ENCODE measurements at places on chromosomes 5 and 9.
A peak's percentile ranks its signal among the peaks of the same experiment; 100 is the strongest.

GRCh38 chr5:111469293-111469896 lies 42.9 kb downstream of the STARD4 start:
- DNase-seq, result no peak

DNA sequence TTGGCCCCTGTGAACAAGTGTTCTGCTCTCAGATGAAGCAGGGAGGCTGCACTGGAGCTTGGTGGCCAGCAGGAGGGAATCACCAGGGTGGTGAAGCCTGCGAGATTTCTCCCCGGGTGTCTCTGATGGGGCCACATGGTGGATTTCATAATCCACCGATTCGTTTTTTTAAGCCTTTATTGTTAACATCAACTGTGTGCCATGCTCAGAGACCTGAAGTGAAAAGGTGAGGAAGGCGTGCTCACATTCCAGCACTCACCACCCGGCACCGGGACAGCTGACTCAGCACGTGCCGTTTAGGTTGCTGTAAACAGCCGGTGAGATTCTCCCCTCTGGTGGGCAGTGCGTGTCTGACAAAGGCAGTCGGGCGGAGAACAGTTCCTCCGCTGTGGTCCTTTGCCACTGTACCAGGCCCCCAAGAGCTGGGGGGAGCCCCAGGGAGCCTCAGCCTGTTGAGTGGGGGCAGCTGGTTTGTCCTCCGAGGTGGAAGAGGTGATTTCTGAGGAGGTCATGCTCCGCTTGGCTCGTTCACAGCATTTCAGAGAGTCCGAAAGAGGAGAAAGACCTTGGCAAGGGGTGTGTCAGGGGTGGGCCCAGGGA lies 12.7 kb upstream of the AHRR start:
- DNase-seq, result no peak

DNA sequence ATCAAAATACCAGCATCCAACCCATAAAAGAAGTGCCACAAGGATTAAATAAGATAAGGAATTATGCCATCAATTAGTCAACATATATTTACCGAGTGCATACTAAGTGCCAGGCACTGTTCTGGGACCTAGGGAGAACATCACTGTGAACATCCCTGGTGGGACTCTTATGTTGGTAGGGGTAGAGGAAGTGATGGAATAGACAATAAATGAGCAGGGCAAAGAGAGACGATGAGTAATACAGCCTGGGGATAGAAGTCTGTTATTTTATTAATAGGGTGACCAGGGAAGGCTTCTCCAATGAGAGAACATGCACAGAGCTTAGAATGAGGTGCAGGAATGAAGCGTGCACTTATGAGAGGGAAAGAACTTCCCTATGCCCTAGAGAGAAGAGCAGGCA lies 47.4 kb upstream of the VLDLR start:
- no peak for DNase-seq

- no peak for DNase-seq
Measured at GRCh38 chr9:135849181-135849580, 58.2 kb downstream of the CAMSAP1 start.

DNA sequence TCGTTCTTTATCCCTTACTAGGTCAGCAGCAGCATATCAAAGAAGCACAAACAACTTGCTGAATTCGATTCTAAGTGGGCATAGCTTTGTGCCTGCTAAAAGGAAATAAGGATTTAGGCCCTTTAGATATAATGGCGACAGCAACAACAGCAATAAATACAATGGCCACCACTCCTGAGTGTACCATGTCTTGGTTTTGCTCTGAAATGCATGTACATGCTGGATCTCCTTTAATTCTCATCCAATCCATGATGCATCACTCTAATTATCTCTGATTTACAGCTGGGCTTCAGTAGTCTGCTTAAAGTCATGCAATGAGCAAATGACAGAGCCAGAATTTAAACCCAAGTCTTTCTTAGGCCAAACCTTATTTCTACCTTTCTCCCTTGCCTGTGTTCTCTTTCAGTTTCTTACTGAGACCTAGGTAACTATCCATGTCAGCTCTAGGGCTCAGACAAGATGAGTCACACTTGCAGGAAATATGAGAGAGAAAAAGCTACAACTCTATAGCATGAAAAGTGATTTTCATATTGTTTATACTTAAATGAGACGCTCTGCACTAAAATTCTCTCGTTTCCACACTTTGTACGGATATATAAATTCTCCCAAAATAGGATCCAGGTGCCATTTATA lies 111.8 kb downstream of the HMHB1 start:
- no peak for DNase-seq

GRCh38 chr9:113360242-113360842 lies 11.0 kb downstream of the BSPRY start:
- no peak for DNase-seq

DNA sequence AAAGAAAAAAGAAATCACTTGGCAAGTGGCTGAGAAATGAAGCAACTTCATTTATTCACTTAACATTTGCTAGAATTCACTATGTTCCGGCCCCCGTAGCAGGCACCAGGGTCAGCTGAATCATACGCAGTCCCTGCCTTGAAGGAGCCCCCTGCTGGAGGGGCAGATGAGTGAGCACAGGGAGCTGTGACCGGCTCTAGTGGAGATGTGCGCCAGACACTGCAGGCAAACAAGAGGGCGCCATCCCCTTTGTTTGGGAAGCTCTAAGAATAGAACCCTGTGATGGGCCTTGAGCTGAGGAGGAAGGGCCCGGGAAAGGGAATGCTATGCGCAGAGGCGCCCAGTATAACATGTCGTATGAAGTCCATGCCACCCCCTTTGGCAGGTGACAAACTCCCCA lies 20.2 kb upstream of the RPL26L1 start:
- no peak for DNase-seq

- no peak for DNase-seq
Measured at GRCh38 chr5:13910201-13910600, 34.3 kb downstream of the DNAH5 start.

DNA sequence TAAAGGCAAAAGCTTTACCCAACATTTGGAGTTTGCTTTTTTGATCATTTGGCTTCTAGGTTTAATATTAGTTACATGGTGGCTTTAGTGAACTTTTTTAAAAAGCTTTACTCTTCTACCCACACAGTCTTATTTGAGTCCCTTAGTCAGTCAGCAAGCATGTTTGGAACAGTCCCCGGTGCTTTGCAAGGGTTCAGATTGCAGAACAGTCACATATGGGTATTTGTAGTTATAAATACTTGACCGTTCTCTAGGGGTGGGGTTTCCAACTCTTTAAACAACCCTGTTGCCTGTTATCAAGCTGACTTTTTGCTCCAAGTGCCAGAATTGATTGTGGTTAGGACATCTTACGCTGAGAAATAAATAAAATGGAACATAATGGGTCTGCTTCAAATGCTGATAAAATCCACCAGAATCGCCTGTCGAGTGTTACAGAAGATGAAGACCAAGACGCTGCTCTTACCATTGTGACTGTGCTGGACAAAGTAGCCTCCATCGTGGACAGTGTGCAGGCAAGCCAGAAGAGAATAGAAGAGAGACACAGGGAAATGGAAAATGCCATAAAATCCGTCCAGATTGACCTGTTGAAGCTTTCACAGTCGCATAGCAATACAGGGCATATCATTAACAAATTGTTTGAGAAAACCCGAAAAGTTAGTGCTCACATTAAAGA lies at the start of gene CAVIN4:
TSS of gene CAVIN4 (plus strand) at position 304 of the 673 bp plus-strand sequence. CDS start at position 369, 65 bp downstream.
- no peak for DNase-seq

GRCh38 chr5:122533825-122534224 lies 221.8 kb downstream of the SNCAIP start:
- no peak for DNase-seq

GRCh38 chr5:128262911-128263310 lies 179.3 kb downstream of the SLC12A2 start:
- DNase-seq, result no peak

GRCh38 chr5:147175516-147176097 lies 59.2 kb upstream of the STK32A start:
- no peak for DNase-seq

DNA sequence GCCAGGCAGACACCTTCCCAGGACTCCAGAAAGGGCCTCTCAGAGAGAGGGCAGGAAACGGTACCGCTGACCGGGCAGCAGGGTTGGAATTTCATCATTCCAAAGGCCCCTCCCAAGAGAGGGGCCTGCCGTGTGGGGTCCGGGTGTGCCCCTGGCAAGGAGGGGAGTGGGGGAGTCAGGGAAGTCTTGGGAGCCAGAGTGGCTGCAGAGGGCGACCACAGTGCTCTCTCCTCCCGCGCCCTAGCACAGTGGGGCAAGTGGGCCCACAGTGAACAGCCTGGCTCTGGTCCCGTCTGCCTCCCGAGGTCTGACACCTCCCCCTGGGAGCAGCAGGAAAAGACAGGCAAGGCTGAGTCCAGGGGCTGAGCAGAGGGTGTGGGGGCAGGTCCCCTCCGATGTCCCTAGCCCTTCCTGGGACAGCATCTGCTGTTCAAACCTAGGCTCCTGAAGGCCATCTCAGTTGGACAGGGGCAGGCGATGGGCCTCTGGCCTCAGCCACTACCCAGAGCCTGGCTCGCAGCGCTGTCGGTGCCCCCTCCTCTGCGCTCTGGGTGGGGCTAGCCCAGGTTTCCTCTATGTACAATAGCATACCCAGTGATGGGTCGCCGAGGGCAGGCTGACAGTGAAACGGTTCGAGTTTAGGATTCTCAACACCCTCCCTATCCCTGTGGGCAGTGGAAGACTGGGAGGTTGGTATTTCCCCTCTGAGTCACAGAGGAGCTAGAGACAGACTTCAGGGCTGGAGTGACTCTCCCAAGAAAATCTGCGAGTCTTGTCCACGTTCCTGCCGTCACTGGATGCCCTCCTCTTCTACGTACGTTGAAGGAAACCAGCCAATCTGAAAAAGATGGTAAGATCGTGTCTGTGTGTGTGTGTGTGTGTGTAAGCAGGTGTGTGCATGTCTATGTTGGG lies 25.4 kb upstream of the SARDH start:
- peak; percentile 6 for DNase-seq

DNA sequence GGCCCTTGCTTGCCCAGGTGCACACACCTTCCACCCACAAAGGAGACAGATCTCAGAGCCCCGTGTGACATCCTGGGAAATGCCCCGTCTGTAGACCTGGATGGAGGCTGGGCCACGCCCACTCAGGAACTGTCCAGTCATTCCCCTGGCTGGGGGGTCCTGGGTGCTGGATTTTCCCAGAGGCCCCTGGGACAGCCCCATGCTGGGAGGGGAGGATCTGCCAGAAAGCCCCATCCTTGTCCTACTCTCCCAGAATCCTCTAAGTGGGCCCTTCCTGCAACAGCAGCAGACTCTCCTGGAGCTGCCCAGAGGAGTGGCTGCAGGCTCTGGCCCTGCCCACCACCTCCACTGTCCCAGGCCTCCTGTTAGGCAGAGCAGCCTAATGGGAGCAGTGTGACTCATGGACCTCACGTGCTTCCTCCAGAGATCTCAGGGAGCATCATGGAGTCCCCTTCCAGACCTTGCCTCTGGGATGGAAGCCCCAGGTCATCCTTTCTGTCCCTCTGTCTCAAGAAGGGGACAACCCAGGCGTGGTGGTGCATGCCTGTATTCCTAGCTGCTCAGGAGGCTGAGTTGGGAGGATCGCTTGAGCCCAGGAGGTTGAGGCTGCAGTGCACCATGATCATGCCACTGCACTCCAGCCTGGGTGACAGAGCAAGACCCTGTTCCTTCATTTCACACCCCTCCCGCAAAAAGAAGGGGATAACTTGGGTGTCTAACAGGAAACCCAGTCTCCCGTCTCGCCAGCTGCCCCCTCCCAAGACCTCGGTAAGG lies 51.7 kb downstream of the JADE2 start:
- no peak for DNase-seq

DNA sequence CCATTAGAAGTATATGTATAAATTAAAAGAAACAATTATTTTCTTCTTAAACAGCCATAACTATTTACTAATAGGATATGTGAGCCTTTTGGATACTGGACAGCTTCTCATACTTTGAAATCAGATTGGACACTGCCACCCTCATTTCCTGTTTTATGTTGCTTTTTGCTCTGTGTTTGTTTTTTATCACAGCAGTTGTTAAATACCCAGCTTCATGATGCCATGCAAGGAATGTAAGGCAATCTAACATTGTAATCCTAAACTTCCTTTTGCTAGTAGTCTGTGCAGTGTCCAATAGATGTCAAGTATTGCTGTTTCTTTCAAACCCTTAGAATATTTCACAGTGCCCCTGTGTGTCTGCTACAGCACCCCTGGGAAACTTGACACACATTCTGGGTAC lies 56.2 kb downstream of the CNTLN start:
- DNase-seq, result peak; percentile 8

- no peak for DNase-seq
Measured at GRCh38 chr5:113615708-113616107, 102.2 kb downstream of the YTHDC2 start.

DNA sequence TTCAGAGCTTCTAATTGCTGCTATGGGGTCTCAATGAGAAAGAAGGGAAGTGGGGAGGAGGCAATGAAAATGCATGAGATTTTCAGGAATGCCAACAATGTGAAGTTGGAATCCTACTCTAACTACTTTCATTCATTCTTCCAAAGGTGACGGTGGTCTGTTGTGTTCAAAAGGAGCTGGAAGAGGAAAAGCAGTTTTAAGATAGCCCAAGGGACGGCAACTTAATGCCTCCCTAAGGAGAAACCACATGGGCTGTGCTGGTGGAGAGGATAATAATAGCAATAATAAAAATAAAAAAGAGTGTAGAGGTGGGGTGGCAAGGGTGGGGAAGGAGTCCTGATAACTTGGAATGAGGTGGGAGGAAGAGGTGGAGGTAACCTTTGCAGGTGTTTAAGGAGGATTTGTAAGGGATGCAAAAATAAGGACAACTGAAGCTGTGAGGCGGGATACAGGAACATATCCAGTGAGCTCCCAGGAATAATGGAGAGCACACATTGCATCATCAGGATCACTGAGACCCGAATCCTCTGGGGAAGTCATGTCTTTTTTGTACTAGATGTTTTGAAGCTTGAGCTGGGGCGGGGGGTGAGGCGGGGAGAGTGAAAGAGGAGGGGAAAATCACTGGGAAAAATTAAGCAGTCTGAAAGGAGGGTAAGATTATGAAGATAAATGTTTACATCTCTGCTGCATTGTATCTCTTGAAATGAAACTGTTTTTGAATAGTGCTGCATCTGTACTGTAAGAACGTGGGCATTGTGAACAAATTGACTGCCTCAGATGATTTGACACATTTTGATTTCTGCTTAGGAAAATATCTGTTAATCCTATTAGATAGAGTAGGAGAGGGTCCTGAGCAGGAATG lies 120.1 kb upstream of the TMEM161B start:
- DNase-seq, result no peak

- DNase-seq, result no peak
Measured at GRCh38 chr9:107933097-107933496, 443.5 kb upstream of the KLF4 start.

DNA sequence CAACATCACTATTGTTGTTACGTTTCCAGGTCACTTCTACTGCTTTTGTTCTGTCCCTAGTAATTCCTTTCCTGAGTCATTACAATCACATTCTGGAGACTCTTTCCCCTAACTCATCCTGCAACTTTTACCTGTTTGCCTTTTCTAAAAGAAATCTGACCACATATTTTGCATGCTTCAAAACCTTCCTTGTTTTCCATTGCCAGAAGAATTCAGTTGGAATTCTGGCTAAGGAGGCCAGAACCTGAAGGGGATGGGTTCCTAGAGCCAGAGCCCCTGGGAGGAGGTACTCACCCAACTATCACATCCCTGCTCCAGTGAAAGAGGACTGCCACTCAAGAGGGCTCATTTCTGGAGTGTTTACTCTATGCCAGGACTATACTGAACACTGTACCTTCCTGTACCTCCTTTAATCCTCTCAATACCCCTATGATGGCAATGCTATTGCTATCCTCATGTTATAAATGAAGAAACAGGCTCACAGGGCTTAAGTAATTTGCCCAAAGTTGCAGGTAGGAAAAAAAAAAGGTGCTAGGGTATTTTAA lies 42.8 kb upstream of the MAST4 start:
- no peak for DNase-seq

GRCh38 chr9:108039493-108039892 lies 549.9 kb upstream of the KLF4 start:
- DNase-seq, result no peak

Data from non-pigmented ciliary epithelial cell (primary cell).